ENCODE measurements at places on chromosomes 16 and 17. TPM values are rescaled to one million over a fixed set of nuclear protein-coding genes. Genes with fewer than 3 reads are reported as not detected.

The CHST5 gene
- total RNA-seq: 0.92 TPM

The RNF135 gene
- total RNA-seq: 3.2 TPM

The NOB1 gene
- 13.1 TPM for total RNA-seq

The ABCA3 gene
- 75.9 TPM for total RNA-seq

The TERB1 gene
- total RNA-seq: 0.23 TPM

The AIPL1 gene
- 0.23 TPM for total RNA-seq

The TP53TG3F gene
- total RNA-seq: not detected

The TVP23C gene
- total RNA-seq: 46.4 TPM

The CTF1 gene
- 0.92 TPM for total RNA-seq

The FGF11 gene
- total RNA-seq: 9.0 TPM

The SLC9A5 gene
- 2.8 TPM for total RNA-seq

The NOG gene
- 9.0 TPM for total RNA-seq

The HBA1 gene
- 1,158 TPM for total RNA-seq

The SMTNL2 gene
- total RNA-seq: 5.8 TPM

The KRT16 gene
- total RNA-seq: not detected

The PRR35 gene
- total RNA-seq: not detected

The FN3K gene
- total RNA-seq: 13.6 TPM

The PIK3R6 gene
- total RNA-seq: 0.69 TPM

The DNAAF8 gene
- total RNA-seq: 2.1 TPM

The RPUSD1 gene
- total RNA-seq: 13.6 TPM

The SCN4A gene
- total RNA-seq: 0.92 TPM

The SLC13A5 gene
- 2.3 TPM for total RNA-seq

The RAB37 gene
- total RNA-seq: 3.2 TPM

The PDK2 gene
- 21.5 TPM for total RNA-seq

The C16orf46 gene
- total RNA-seq: 10.1 TPM

The ZACN gene
- total RNA-seq: not detected

The KRT20 gene
- not detected for total RNA-seq

The SPATA32 gene
- total RNA-seq: not detected

The KRTAP3-1 gene
- not detected for total RNA-seq

The DHODH gene
- 3.9 TPM for total RNA-seq

The PITPNM3 gene
- 25.6 TPM for total RNA-seq

The YBX2 gene
- total RNA-seq: 1.4 TPM
